Epithelial cell of alveolus of lung (primary cell): ENCODE measurements at places on chromosomes 6 and 20. TPM values are rescaled to one million over a fixed set of nuclear protein-coding genes. Genes with fewer than 3 reads are reported as not detected.

Gene PDYN
- total RNA-seq: not detected in 2 replicates

Gene CAP2
- total RNA-seq: 1.2 and 7.5 TPM in 2 replicates

Gene MICAL1
- 35.5 and 42.4 TPM in 2 replicates for total RNA-seq

Gene PAK5
- total RNA-seq: not detected in 2 replicates

Gene MICB
- 1.8 and 23.1 TPM in 2 replicates for total RNA-seq

Gene TMEM170B
- total RNA-seq: 0.88 and 1.0 TPM in 2 replicates

Gene GNMT
- not detected in 2 replicates for total RNA-seq

Gene AGER
- total RNA-seq: 0.65 and 7.7 TPM in 2 replicates

Gene OOEP
- total RNA-seq: 0.78 TPM in 1 of 2 replicates, not detected in the other

Gene TCF15
- not detected in 2 replicates for total RNA-seq

Gene PPP1R11
- 32.4 and 42.3 TPM in 2 replicates for total RNA-seq

Gene CPNE5
- total RNA-seq: 0.26 TPM in 1 of 2 replicates, not detected in the other

Gene CYP21A2
- total RNA-seq: not detected in 2 replicates

Gene GJA10
- 0.13 TPM in 1 of 2 replicates, not detected in the other for total RNA-seq

Gene VTA1
- 51.2 and 58.0 TPM in 2 replicates for total RNA-seq

Gene SLC22A7
- not detected in 2 replicates for total RNA-seq

Gene CDH26
- total RNA-seq: not detected in 2 replicates

Gene LZTS3
- 1.8 and 4.0 TPM in 2 replicates for total RNA-seq

Gene PPP1R16B
- 0.39 and 0.56 TPM in 2 replicates for total RNA-seq

Gene SLA2
- not detected in 2 replicates for total RNA-seq

Gene APOBEC2
- total RNA-seq: not detected in 2 replicates

Gene GPR6
- total RNA-seq: not detected in 2 replicates

Gene BPIFA3
- not detected in 2 replicates for total RNA-seq

Gene FOXF2
- 17.8 and 106 TPM in 2 replicates for total RNA-seq

Gene BHLHE23
- total RNA-seq: not detected in 2 replicates

Gene PTPRK
- 36.2 and 56.7 TPM in 2 replicates for total RNA-seq

Gene RIMS4
- not detected in 2 replicates for total RNA-seq

Gene TOP1
- 33.0 and 54.9 TPM in 2 replicates for total RNA-seq

Gene IFT52
- total RNA-seq: 18.6 and 29.5 TPM in 2 replicates

Gene PGC
- total RNA-seq: 0.24 TPM in 1 of 2 replicates, not detected in the other

Gene HLA-G
- total RNA-seq: 0.91 TPM in 1 of 2 replicates, not detected in the other

Gene SUMO4
- total RNA-seq: 4.8 TPM in 1 of 2 replicates, not detected in the other

Gene LAMA4
- 88.0 and 124 TPM in 2 replicates for total RNA-seq

Gene ADGRG6
- total RNA-seq: 12.7 and 13.4 TPM in 2 replicates

Gene NMBR
- not detected in 2 replicates for total RNA-seq

Gene ME1
- total RNA-seq: 20.0 and 24.0 TPM in 2 replicates

Gene RSPH9
- total RNA-seq: 0.24 and 0.78 TPM in 2 replicates

Gene MYBL2
- total RNA-seq: 9.4 and 32.3 TPM in 2 replicates

Gene AIF1
- not detected in 2 replicates for total RNA-seq

Gene RNF114
- total RNA-seq: 102 and 130 TPM in 2 replicates

Gene HCRTR2
- total RNA-seq: not detected in 2 replicates

Gene SPEF1
- not detected in 2 replicates for total RNA-seq

Gene EEF1A2
- total RNA-seq: 1.3 and 1.4 TPM in 2 replicates

Gene SEC23B
- total RNA-seq: 24.1 and 48.0 TPM in 2 replicates

Gene TCF19
- total RNA-seq: 2.7 and 21.2 TPM in 2 replicates

Gene TSPO2
- not detected in 2 replicates for total RNA-seq

Gene RAET1G
- total RNA-seq: 0.13 and 0.24 TPM in 2 replicates

Gene HAO1
- not detected in 2 replicates for total RNA-seq

Gene CCN6
- total RNA-seq: not detected in 2 replicates
